Nucleus accumbens (tissue), 56 donors: ENCODE measurements at places on chromosomes 5 and 9.
A peak's percentile ranks its signal among the peaks of the same experiment; 100 is the strongest.

- DNase-seq, result no peak
These were observed 42.2 kb upstream of the CAST start for GRCh38 chr5:96619946-96620345.

GRCh38 chr5:89758146-89758545, 651.4 kb downstream of the CETN3 start:
- no peak for DNase-seq

DNA sequence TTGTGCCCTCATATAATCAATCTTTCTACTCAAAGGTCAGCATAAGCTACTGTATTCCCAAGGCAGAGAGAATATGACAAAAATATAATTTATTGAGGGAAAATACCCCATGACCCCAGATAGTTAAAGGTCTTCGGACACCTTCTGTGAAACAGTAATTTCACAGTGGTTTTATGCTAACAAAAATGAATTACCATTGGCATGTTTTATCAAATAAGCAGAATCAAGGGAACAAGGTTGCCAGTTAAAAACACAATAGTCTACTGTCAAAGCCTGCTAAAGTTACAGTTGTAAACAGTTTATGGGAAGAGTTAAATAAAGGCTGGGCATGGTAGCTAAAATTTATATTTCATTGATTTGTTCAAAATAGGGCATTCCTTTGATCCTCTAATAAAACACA, 154.3 kb downstream of the GIN1 start:
- DNase-seq, result no peak

DNA sequence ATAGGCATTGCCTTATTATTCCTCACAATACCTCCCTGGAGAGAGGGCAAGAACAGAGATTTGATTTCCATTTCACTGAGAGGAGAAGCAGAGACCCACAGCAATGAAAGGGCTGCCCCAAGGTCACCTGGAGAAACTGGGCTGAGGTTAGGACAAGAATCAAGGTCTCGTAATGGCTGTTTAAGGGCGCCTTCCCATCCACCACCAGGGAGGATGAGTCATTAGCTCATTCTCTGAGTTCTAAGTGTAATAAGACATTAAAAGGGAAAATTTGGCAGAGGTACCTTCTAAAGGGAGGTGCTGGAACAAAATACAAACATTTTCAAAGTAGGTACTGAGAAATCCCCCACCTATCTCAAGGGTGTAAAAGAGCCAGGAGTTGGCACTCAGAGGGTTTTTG, 52.6 kb upstream of the TCERG1 start:
- DNase-seq, result no peak

DNA sequence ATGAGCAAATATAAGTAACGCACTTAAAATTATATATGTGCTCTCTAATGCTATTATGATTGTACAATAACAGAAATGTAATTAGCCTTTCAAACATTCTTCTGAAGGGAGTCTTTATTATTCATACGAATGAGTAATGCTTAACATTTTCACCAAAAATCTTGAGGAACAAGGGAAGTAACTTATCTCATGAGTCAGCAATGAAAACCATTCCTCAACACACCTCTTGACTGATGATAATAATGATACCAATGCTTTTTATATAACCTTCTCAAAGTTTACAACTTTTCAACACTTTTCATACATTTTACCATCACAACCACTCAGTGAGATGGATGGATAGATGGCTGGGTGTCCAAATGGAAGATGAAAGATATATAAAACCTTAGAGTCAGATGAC, 369.3 kb downstream of the BNC2 start:
- no peak for DNase-seq

DNA sequence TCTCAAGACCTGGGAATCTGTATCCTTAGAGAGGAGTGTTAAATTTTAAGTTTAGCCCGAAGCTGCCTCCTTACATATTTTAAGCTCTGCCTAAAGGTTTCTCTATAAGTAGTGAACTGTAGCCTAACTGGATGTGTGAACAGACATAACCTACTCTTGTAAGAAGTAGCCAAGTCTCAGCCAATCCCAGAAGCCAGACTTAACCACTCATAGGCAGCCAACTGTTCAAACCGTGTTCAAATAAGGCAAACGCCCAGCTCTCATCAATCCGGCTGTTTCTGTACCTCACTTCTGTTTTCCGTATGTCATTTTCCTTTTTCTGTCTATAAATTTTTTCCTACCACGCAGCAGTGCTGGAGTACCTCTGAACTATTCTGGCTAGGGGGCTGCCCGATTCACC, 58.7 kb upstream of the HRH2 start:
- DNase-seq, result no peak

GRCh38 chr5:45697201-45697600, 1.0 kb upstream of the HCN1 start:
- DNase-seq, result no peak

- peak; percentile 57 for DNase-seq
These were observed 12.7 kb upstream of the TDRD7 start for GRCh38 chr9:97398999-97399758.

GRCh38 chr9:89495824-89496560, 1.9 kb downstream of the SEMA4D start:
- DNase-seq, result no peak

DNA sequence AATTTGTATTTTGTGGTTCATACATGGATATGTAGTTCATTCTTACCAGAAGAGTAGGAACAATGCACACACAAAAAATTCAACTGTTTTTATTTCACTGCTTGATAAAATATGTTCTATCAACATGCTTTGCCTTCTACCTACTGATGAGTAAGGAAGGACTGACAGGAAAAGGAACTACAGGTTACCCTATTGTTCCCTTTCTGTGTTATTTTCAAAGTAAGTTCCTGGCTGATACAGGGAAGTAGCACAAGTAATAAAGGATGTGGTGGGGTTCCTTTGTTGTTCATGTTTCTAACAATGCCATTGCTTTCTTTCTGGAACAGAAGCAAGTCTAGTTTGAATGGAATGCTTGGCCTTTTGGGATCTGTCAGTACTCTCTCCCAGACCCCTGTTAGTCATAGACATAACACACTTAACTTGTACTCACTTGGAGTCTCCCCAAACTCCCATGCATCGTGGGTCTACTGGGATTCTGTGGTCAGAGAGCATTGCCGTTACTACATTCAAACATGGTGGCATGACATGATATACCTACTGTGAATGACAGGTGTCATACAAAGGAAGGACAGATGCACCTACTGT, 20.2 kb upstream of the ALDOB start:
- no peak for DNase-seq

DNA sequence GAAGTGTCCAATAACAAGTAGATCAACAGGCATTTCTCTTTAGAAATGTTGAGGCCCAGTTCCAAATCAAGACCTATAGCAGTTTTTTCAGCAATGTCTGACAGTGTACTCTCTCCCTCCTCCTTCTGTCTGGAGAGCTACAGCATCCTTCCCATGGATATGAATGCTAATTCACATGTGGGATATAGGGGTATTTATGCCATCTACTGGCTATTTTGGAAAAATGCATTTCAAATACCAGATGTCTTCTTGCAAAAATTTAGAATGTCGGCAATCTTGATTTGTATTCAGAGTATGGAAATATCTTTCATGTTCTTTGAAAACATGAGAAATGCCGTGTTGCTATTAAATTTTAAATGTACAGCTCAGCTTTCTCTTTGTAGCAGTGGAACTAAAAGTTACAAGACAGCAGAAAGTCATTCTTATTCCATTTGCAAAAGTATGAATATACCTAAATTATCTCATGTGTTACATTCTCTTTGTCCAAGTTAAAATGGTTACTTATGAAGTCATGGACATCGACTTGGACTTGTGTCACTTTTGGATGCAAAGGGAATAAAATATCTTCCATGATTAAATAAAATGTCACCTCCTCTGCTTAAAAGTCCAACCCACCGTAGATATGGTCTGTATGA, 647.8 kb downstream of the TAF11L14 start:
- no peak for DNase-seq

GRCh38 chr9:2691626-2692025, 25.7 kb upstream of the KCNV2 start:
- no peak for DNase-seq

DNA sequence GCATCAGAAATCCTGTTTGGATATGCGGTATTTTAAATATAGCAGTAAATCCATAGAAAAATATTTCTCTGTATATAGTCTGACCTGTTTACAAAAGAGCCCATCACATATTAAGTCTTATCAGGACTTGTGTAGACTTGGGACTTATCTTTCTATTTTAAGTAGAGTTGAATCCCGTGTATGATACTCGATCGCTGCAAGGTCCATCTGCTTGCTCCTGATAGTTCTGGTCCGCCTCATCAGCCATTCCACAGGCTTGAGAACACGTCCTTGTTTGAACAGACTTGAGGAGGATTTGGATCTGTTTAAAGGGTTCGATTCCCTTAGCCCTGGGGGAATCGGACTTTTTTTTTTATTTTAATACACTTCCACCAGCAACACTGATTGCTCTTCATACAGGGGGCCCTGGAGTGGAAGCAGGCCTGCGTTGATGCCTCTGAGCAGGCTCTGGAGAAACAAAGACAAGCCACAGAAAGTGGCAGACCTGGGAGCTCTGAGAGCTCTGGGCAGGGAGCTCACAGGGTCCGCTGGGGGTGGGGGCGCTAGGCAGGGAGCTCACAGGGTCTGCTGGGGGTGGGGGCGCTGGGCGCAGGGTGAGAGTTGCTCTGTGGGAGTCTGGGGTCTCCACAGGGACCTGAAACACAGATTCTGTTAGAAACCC, 112.2 kb downstream of the MVB12B start:
- no peak for DNase-seq

DNA sequence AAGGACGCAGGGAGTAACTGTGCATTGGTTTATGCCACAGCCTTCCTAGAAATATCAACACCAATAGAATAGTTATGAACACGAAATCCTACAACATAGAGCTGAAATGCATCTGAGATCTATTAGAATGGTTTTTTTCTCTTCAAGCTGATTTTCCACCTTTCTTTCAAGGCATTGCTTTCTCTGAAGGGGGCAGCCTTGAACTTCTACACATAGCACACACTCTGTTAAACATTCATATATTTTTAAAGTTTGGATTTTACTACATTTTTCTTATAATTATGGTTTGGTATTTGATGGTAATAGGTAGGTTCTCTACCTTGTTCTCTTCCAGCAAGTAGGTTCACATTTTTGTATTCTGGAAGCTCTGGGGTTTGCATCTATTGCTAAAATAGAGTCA, 661.8 kb downstream of the SEMA5A start:
- DNase-seq, result no peak

GRCh38 chr5:1409381-1410110, 35.7 kb downstream of the SLC6A3 start:
- no peak for DNase-seq
